Immature natural killer cell (primary cell): ENCODE measurements at places on chromosomes 12 and 14. TPM values are rescaled to one million over a fixed set of nuclear protein-coding genes. Genes with fewer than 3 reads are reported as not detected.

DNA sequence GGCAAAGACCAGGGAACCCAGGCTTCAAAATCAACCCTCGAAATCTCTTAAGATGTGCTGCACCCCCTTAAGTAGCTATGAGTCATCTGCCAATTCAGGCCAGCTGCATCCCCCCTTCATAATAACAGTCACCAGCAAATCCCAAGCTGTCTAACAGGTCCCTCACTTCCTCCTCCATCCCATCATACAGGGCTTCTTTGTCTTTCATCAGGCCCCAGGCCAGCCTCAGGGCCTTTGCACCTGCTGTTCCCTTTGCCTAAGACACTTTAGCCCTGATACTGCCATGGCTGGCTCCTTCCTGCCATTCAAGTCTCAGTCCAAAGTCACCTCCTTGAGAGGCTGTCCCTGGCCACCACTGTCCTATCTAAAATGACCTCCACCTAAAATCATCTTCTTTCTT, 4.0 kb downstream of the RASAL1 start:
- H3K27ac ChIP-seq: no peak overlapping the region
- no peaks in the 10 kb centered on the region for H3K36me3 ChIP-seq
- H3K4me3 ChIP-seq: no peak overlapping the region

GRCh38 chr12:57165741-57166140, 18.3 kb upstream of the LRP1-AS start:
- H3K27me3 ChIP-seq: peaks cover 9% of the 10 kb centered on the region
- H3K4me3 ChIP-seq: no peak overlapping the region
- no peak for DNase-seq
- H3K27ac ChIP-seq: no peak overlapping the region
- no peaks in the 10 kb centered on the region for H3K4me1 ChIP-seq
- H3K36me3 ChIP-seq: no peaks in the 10 kb centered on the region

GRCh38 chr14:85595981-85596380, 66.0 kb downstream of the FLRT2 start:
- no peak overlapping the region for H3K4me3 ChIP-seq
- DNase-seq: no peak
- no peaks in the 10 kb centered on the region for H3K36me3 ChIP-seq
- H3K27ac ChIP-seq: no peak overlapping the region

GRCh38 chr14:53528185-53528671, 375.1 kb upstream of the DDHD1 start:
- H3K4me3 ChIP-seq: no peak overlapping the region
- no peaks in the 10 kb centered on the region for H3K27me3 ChIP-seq
- H3K36me3 ChIP-seq: no peaks in the 10 kb centered on the region
- no peaks in the 10 kb centered on the region for H3K4me1 ChIP-seq
- DNase-seq: no peak
- H3K27ac ChIP-seq: no peak overlapping the region

- H3K36me3 ChIP-seq: no peaks in the 10 kb centered on the region
- no peak overlapping the region for H3K27ac ChIP-seq
- H3K27me3 ChIP-seq: peaks cover 9% of the 10 kb centered on the region
- peaks cover 20% of the 10 kb centered on the region for H3K4me1 ChIP-seq
- DNase-seq: no peak
- no peak overlapping the region for H3K4me3 ChIP-seq
These were observed 30.1 kb upstream of the MAP1LC3B2 start for GRCh38 chr12:116529048-116529447.

- no peak overlapping the region for H3K27ac ChIP-seq
- DNase-seq: no peak
- no peaks in the 10 kb centered on the region for H3K4me1 ChIP-seq
- no peaks in the 10 kb centered on the region for H3K36me3 ChIP-seq
- H3K27me3 ChIP-seq: no peaks in the 10 kb centered on the region
These were observed 143.9 kb downstream of the ALX1 start for GRCh38 chr12:85423947-85424346.

GRCh38 chr12:21827083-21827482, 52.6 kb upstream of the KCNJ8 start:
- H3K27ac ChIP-seq: no peak overlapping the region
- H3K4me3 ChIP-seq: no peak overlapping the region
- H3K27me3 ChIP-seq: no peaks in the 10 kb centered on the region
- no peaks in the 10 kb centered on the region for H3K4me1 ChIP-seq

GRCh38 chr12:40632933-40633332, 59.3 kb upstream of the CNTN1 start:
- no peak overlapping the region for H3K27ac ChIP-seq
- H3K27me3 ChIP-seq: no peaks in the 10 kb centered on the region
- H3K4me1 ChIP-seq: no peaks in the 10 kb centered on the region

GRCh38 chr12:110284597-110284996, 3.5 kb downstream of the ATP2A2 start:
- peaks cover 10% of the 10 kb centered on the region for H3K27me3 ChIP-seq
- no peak overlapping the region for H3K27ac ChIP-seq
- peaks cover 19% of the 10 kb centered on the region for H3K36me3 ChIP-seq
- peaks cover 80% of the 10 kb centered on the region for H3K4me1 ChIP-seq

- peak overlapping the region; percentile 46 for H3K27ac ChIP-seq
- H3K36me3 ChIP-seq: no peaks in the 10 kb centered on the region
- peaks cover 27% of the 10 kb centered on the region for H3K4me1 ChIP-seq
- peak; percentile 24 for DNase-seq
These were observed 286.0 kb downstream of the ZFP36L1 start for GRCh38 chr14:68506645-68507419.

Gene PGF
- 0.07 TPM for polyA plus RNA-seq

Gene SDR9C7
- polyA plus RNA-seq: not detected

Gene PIWIL1
- polyA plus RNA-seq: not detected

Gene MANSC4
- polyA plus RNA-seq: not detected

Gene E2F7
- polyA plus RNA-seq: 0.16 TPM

Gene GPRC5D
- polyA plus RNA-seq: not detected

Gene SLC6A12
- polyA plus RNA-seq: not detected

Gene KRT7
- polyA plus RNA-seq: not detected

Gene ARHGAP9
- 163 TPM for polyA plus RNA-seq
